Naive thymus-derived CD4-positive, alpha-beta T cell (primary cell): ENCODE measurements at places on chromosomes 7 and 10. TPM values are rescaled to one million over a fixed set of nuclear protein-coding genes. Genes with fewer than 3 reads are reported as not detected.

DNA sequence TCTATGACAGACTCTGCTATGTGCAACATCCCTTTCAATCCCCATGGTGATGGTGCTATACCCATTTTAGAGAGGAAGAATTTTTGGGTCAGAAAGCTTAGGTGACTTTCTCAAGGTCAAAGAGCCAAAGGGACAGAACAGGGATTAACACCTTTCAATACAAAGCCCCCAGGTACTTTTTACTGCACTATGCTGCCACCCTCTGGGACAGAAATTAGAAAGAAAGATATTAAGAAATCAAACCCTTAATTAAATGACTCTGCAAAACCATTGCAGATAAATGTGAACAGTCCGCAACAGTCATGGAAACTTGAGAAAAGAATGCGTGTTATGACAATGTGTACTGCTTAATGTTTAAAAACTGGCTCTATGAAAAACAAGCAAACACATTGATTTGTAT is 673.7 kb downstream of the MAGI2 start:
- no peak for DNase-seq

DNA sequence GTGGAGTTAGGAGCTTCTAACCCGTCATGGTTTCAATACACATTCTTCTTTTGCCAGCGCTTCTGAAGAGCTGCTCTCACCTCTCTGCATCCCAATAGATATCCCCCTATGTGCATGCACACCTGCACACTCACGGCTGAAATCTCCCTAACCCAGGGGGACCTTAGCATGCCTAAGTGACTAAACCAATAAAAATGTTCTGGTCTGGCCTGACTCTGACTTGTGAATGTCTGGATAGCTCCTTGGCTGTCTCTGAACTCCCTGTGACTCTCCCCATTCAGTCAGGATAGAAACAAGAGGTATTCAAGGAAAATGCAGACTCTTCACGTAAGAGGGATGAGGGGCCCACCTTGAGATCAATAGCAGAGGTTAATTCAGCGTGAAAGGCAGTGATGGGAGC is 22.4 kb downstream of the PRSS2 start:
- DNase-seq = no peak

DNA sequence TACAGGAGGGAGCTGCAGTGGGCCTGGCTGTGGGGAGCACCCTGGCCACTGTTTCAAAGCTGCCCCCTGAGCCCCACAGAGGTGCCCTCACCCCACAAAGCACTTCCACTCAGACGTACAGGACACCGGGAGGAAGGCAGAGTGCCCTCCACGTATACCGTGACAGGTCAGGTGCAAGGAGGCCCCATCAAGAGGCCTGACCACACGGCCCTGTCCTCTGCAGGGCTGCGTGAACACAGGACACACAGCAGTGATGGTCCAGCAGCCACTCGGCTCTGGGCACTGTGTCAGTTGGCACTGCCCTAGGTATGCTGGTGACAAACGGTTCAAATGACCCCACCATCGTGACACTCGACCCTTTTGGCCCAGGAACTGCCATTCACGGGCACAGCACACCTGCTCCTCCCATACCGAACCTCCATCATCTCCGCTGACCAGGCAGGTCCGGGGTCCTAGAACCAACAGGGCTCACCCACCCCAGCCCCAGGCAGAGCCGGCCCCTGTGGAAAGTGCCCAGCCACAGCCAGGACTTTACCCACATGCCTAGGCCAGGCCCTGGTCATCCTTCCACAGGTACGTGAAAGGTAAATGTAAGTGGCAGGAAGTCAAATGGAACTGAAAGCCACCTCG is 560.9 kb downstream of the PTPRN2 start:
- DNase-seq = no peak

MYOF gene
- polyA plus RNA-seq = not detected

- no peak for DNase-seq
These were observed 58.0 kb downstream of the FAM171A1 start for GRCh38 chr10:15313047-15313446.

HTR5A gene
- polyA plus RNA-seq = not detected

- DNase-seq = no peak
These were observed 17.7 kb upstream of the EXOC4 start for GRCh38 chr7:133234961-133235875.

DKK1 gene
- polyA plus RNA-seq = not detected

GRCh38 chr7:32034052-32034451 is 36.2 kb downstream of the PDE1C start:
- DNase-seq = no peak

DNA sequence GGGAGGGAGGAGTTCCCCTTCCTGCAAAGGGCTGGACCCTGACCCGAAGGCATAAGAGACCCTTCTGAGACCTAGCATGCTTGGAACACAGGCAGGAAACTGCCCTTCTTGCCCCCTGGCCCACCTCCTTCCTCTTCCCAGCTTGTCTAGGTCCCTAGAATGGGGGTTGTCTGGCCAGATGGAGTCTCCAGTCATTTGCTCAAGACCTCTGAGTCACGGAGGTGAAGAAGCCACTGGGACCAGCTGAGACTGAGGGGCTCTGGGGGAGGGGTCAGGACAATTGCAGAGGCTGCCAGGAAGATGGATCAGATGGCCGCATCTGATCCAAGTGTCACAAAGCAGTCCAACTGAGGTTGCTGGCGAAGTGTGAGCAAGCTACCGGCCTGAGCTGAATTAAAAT is 46.2 kb downstream of the COL13A1 start:
- DNase-seq = no peak

GRCh38 chr7:27277628-27278027 is 35.0 kb downstream of the EVX1 start:
- DNase-seq = no peak

- no peak for DNase-seq
These were observed 215.7 kb downstream of the HTR7 start for GRCh38 chr10:90642136-90642535.

PRSS37 gene
- polyA plus RNA-seq = not detected
